ENCODE measurements at places on chromosomes 2 and 18. TPM values are rescaled to one million over a fixed set of nuclear protein-coding genes. Genes with fewer than 3 reads are reported as not detected.

Gene LAPTM4A
- 26.8 TPM for total RNA-seq

Gene CLEC4F
- total RNA-seq, result not detected

Gene SERPINB3
- total RNA-seq, result not detected

Gene FAM237A
- not detected for total RNA-seq

Gene GPAT2
- total RNA-seq, result not detected

Gene DSC2
- 4.9 TPM for total RNA-seq

Gene MROH2A
- total RNA-seq, result 2.4 TPM

Gene ZSWIM2
- total RNA-seq, result not detected

Gene KCNS3
- 0.05 TPM for total RNA-seq

Gene ZNF385B
- not detected for total RNA-seq

Gene SLC4A3
- 0.36 TPM for total RNA-seq

Gene CTNNA2
- total RNA-seq, result not detected

Gene CRYBA2
- not detected for total RNA-seq

Gene GREB1
- 0.03 TPM for total RNA-seq

Gene PECR
- 26.5 TPM for total RNA-seq

Gene KCNG2
- not detected for total RNA-seq

Gene ITGA4
- not detected for total RNA-seq

Gene L3MBTL4
- not detected for total RNA-seq

Gene TTR
- total RNA-seq, result 2.8 TPM

Gene RANBP2
- 25.1 TPM for total RNA-seq

Measured in HT-29 (cell line).